Activated CD4-positive, alpha-beta T cell treated with anti-CD3 and anti-CD28 coated beads for 24 hours (primary cell): ENCODE measurements at places on chromosomes 13 and 19.

DNA sequence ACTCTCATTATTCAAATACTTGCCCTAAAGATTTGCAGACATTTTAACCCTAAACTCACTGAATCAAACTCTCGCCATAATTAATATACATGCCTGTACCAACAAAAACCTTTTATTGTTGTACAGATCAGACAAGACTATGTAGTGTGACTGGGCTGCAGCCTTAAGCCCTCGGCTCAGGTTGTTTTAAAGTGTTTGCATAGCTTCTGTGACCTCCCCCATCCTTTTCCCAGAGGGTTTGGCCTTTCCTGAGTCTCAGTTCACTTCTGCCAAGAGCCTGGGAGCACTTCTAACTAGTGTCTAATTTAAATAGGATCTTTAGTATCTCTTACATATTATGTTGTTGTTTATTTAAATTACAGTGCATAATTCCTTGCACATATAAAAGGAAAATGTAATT is 158.2 kb downstream of the HS6ST3 start:
- DNase-seq: no peak

- DNase-seq: peak; percentile 32
Observed at GRCh38 chr13:98466634-98467236, 110.2 kb downstream of the STK24 start.

DNA sequence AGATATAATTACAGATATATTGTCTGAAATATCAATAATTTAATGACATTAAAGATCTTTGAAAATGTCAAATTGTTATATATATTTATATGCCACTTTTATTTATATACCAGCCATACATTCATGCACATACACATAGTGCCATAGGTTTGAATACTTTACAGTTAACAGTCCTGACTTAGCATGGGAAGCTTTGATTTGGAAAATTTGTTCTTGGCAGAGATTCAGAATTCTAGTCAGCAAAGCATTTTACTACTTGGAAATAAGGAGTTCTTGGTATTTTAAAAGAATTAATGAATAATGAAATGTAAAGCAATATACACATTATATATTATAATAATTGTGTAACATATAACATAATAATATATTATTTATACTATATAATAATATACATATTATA is 277.0 kb upstream of the PCDH20 start:
- DNase-seq: no peak

GRCh38 chr19:41288673-41289530 is 21.1 kb upstream of the CCDC97 start:
- DNase-seq: no peak

DNA sequence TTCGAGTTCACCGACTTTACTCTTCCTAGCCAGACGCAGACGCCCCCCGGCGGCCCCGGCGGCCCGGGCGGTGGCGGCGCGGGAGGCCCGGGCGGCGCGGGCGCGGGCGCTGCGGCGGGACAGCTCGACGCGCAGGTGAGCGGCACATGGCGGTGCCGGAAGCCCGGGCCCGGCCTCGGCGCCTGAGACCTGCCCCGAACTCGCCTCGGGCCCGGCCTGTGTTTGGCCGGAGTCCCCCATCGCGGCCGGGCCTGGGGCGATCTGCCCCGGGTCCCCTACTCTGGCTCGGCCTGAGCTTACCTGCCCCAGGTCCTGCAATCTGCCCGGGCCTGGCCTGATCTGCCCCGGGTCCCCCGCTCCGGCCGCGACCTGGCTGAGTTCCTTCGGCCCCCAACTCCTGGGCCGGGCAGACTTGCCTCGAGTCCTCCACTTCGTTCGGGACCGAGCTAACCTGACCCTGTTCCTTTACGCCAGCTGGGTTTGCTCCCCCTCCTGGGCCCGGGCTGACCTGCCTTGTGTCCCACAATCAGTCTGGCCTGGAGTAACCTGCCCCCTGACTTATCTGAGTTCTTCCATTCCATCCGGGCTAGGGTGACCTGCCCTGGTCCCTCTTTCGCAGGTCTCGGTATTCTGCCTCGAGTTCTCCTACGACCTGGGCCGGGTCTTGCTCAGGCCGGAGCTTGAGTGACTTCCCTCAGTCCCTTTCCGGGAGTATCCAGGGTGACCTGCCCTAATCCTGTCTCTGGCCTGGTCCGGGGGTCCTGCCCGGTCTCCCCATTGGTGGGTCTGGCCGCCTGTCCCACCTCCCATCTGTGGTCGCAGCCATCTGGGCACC is 764 bp downstream of the UPF1 start:
- no peak for DNase-seq

DNA sequence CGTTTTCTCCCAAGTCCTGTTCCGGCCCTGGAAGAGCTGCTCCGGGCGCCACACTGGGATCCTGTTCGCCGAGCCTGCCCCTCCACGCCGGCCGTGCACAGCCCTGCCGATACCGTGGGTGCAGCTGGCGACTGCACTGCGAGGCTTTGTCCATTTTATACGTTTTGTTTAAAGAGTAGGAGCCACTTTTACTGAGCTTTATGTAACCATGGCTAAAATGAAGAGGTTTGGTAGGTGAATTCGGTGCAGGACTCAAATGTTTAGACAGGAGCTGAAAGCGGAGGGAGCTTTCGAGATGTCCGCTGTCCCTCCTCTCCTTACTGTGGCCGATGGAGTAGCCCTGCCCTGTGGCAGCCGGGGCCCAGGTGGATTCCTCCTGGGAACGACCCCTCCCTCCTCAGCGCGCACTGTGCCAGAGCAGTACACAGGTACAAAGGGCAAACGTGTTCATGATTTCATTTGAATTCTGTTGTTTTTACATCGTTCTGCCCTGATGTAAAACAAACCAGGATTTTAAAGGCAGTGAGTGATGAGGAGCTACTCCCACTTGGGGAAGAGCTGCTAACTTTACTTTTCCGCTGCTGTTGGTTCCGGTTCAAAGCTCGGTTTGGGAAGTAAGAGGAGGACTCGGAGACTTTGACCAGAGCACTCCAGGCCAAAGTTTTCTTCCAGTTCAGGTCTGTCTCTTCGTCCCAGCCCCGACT is 1.7 kb downstream of the COL4A2 start:
- no peak for DNase-seq

DNA sequence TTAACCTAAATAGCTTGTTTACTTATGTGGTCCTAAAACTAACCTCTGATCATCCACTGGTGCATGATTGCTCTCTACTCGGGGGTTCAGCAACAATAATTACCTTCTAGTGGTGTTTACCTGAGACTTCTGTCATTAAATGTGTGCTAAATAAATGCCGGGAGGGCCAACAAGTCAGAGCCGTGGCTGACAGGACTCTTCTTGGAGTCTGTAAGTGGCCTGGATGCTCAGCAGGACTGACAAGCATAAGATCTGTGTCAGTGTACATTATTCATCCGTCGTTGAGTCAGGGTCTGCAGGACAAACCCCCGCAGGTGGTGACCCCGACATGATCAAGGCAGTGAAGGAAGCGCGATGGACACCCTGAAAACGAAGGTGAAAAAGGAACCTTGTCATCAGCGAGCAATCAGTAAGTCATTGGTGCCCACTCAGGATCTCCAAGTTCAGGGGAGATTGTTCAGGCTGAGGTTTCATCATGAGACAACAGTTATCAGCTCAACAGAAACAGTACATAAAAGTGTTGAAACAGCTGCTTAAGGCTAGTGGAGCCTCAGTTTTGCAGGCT is 1466.9 kb downstream of the UQCRFS1 start:
- DNase-seq: no peak

DNA sequence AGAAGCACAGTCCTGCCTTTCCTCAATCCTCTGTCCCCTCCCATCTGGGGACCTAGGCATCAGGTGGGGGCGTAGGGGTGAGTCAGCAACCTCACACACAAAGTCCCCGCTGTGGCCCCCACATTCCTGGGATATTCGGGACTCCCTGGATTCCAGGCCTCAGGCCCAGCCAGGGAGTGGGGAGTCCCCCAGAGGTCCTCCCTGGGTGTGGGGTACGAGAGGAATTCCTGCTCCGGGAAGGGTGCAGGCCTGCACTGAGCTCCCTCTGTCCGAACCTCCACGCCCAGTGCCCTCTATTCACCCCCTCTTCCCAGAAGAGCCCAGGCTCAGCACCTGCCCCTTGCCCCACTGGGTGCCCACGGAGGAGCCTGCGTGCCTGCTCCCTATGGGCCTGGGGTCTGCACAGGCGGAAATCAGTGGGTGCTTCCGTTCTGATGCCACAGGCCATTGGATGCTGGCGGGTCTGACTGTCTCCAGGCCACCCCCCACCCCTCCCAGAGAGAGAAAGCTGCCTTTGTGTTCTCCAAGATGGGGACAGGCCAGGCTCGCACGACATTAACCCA is 3.4 kb downstream of the CADM4 start:
- no peak for DNase-seq

GRCh38 chr19:900302-901111 is 7.2 kb downstream of the RNU6-9 start:
- no peak for DNase-seq

- DNase-seq: no peak
Observed at GRCh38 chr19:2363419-2363818, 3.4 kb downstream of the TMPRSS9 start.

DNA sequence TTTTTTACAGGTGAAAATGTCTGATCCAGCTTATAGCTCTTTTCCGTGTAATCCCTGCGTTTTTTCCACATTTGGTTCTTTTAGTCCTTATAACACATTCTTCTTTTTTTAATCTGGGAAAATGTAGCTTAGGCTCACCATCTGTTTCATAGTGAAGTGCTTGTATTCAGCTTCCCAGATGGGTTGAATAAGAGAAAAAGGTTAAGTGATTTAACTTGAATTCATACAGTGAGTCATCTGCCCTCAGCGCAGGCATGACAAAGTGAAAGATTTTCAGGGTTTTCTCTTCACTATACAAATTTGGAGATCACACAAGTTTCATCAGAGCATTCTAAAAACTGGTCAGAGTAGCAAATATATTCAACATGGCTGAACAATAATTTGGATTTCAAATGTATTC is 224.8 kb downstream of the SPRY2 start:
- DNase-seq: no peak

GRCh38 chr13:42821437-42821836 is 40.1 kb downstream of the FAM216B start:
- no peak for DNase-seq

GRCh38 chr13:94914895-94915294 is 202.6 kb upstream of the SOX21 start:
- no peak for DNase-seq

GRCh38 chr19:40466219-40466984 is 399 bp upstream of the SPTBN4 start:
- DNase-seq: peak; percentile 47

GRCh38 chr19:2464389-2464788 is 7.6 kb upstream of the LMNB2 start:
- no peak for DNase-seq

- DNase-seq: no peak
Observed at GRCh38 chr19:54871696-54872095, 2.3 kb upstream of the FCAR start.

GRCh38 chr13:51673165-51673564 is 88.9 kb downstream of the WDFY2 start:
- DNase-seq: no peak

DNA sequence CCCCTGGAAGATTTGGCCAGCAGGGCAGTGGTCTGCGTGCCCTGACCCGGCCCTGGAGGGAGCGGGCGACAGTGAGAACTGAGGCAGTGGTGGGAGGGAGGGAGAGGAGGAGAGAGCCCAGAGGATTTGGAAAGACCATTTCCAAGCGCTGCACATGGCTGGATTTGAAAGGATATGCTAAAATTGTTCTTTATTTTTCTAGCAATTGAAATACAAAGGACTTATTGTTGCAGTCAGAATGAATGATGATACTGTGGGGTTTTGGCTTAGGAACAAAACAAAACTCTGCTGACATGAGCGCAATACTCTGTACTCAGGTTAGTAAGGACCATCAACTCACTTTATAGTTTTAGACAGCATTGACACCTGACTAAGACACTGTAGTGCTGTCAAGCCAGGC is 69.5 kb downstream of the TNFRSF19 start:
- no peak for DNase-seq

DNA sequence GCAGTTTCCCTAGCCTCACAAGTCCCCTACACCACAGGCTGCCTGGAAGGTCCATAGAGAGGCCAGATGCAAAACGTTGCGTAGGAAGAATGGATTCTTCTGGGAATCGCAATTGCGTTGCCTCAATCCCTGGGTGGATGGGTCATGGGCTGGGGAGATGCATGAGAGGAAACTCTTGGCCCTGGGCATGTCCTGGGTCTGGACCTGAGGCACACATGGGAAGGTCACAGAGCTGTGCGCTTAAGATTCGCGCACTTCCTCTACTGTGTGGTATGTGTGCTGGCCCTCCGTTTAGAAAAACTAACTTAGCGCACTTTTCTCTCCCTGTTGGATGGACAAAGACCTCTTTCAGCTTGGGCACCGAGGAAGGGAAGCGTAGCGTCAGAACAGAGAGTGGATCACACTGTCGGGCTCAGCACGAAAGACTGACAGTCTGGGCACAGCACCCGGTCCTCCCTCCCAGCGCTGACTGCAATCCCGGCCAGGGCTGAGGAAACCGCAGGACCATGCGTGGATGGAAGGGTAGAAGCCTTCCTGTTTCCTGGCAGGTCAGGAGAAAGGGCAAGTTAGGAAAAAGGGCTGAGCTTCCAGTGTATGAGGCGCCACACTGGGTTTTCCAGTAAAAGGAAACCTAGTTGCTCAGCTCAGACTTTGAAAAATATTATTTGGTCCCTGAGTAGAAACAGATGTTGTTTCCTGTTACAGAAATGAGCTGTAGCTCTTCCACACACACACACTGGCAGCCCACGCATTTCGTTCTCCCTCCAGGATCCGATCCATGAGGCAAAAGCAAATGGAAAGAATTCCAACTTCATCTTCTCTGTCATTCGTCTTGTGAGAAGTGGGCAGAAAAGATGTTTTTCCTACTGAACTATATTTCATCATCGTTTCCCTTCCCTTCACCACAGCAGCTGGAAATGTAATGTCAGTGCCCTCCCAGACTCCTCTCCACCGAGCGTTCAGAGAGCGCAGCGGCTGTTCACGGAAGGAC is 86.0 kb downstream of the ING1 start:
- DNase-seq: no peak

GRCh38 chr13:85974608-85975366 is 175.6 kb upstream of the SLITRK6 start:
- DNase-seq: no peak

- DNase-seq: no peak
Observed at GRCh38 chr13:75341028-75341427, 140.9 kb downstream of the TBC1D4 start.

- no peak for DNase-seq
Observed at GRCh38 chr13:32147976-32148375, 116.4 kb downstream of the FRY start.

DNA sequence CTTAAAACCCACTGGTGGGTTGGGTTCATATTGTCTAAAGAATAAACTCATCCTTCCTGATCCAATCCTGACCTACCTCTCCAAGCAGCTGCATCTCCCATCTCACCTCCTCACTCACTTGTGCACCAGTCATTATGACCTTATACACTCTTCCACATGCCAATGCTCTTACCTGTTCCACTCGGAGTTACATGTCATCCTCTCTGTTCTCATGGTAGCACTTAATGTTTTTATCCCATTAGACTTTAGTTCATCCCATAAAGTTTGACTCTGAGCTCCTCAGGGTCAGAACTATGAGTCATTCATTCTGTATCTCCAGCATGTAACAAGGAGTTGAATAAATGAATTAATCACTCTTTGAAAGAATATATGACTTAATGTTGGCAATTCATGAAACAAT is 330.2 kb downstream of the KLF12 start:
- DNase-seq: no peak

GRCh38 chr13:98507282-98507797 is 69.6 kb downstream of the STK24 start:
- DNase-seq: no peak
